ENCODE measurements at places on chromosomes 16 and 17. TPM values are rescaled to one million over a fixed set of nuclear protein-coding genes. Genes with fewer than 3 reads are reported as not detected.

DNA sequence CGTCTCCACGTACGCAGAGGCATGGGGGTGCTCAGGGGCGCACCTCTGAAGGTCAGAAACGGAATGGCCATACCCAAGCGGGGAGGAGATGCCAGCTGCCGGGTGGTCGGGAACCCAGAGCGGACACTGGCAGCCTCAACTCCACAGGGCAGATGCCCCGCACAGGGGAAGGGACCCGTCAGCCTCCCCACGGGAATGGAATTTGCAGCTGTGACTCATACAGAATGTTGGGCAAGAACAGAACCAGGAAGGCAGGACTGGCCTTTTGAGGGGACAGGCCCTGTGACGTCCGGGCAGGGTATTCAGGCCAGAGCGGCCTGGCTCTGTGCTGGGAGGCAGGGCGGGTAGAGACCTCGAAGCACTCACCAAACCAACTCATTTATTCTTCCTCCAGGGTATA, 7.5 kb downstream of the TK1 start:
- no peak for DNase-seq

DNA sequence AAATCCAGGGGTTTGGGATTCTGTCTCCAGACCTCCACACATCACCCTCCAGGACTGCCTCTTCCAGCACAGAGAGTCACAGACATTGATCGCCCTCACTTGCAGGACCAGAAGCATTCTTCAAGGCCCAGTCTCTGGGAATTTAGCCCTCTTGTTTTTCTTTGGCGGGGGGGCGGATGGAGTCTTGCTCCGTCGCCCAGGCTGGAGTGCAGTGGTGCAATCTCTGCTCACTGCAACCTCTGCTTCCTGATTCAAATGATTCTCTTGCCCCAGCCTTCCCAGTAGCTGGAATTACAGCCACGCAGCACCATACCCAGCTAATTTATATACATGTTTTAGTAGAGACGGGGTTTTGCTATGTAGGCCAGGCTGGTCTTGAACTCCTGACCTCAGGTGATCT, 8.5 kb upstream of the ITGAL start:
- no peak for DNase-seq

GRCh38 chr16:88943741-88944140, 33.3 kb downstream of the CBFA2T3 start:
- DNase-seq = no peak

DNA sequence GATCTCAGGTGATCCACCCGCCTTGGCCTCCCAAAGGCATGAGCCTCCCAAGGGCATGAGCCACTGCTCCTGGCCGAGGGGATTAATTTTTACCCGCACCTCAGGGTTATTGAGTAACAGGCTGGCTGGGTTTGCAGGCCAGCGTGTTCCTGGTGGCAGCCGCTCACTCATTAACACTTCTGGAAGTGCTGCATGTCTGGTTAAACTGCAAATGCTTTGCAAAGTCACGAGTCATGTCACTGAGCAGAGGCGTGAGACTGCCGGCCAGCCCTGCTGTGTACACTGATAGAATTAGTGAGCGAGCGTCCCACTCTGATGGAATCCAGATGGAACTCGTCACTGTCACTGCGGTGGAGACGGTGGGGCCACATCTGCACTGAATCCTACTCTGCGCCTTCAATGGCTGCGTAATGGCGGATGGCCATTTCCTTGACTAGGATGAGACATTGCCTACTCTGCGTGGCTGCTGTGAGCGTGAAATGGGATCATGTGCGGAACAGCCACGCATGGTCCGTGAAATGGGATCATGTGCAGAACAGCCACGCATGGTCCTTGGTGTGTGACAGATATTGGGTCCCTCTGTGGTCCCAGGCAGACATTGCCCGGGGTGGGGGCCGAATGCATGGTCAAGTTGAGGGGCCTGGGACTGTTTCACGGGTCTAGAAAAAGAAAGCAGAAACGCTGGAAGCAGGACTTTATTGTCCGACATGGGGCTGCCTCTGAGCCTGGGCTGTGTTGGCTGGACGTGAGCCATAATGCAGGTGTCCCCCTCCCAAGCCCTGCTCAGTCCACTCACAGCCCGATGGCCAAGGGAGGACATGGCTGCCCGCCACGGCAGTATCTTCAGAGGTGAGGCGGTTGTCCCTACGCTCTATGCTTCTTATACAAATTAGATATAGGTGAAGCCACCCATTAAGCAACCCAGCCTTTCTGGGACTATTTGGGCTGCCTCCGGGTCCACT, 740 bp upstream of the SLC5A10 start:
- DNase-seq = peak; percentile 84

GRCh38 chr16:77555791-77556190, 121.0 kb upstream of the ADAMTS18 start:
- peak; percentile 76 for DNase-seq

GRCh38 chr17:44775136-44775837, 16.5 kb downstream of the ADAM11 start:
- peak; percentile 99 for DNase-seq

GRCh38 chr16:27048316-27048715, 18.4 kb upstream of the C16orf82 start:
- no peak for DNase-seq

DNA sequence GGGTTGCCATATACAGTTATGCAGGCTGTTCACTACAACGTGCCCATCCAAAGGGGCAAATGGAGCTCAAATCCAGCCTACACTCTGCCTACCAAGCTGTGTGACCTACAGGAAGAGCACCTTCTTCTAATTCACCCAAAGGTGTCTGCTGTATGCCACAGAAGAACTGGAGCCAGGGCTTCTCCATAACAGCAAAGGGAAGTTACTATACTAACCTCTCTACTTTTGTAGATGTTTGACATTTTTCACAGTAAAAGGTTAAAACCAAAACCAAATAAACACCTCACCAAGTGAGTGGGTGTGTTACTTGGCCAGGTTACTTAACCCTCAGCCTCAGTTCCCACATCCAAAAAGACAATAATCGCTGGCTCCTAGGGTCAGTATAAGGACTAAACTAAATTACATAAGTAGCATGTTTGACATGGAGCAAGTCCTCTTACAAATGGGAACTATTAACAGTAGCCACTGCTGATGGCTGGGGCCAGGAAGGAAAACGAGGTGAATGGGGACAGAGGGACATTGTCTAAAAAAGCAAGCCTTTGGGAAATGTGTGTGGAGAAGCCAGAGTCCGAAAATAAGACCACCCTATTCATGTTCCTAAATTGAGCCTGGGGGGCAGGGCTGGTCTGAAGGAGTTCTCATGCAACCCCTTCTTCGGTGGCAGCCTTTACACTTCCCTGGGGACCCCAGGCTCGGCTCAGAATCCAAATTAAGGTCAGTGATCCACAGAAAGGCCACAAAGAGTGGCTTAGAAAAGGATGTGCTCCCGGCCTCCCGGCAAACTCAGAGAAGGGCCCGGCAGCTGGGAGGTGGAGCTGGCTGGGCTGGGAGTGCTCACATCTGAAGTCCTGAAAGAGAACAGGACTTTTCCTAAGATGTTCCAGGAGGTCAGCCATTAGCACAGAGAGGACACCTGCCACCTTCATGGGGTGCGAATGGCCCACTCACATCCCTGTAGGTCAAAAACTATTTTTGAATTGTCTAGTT, 13.5 kb downstream of the CUEDC1 start:
- DNase-seq = no peak

GRCh38 chr16:11836650-11837244, 14.6 kb downstream of the RSL1D1 start:
- no peak for DNase-seq

- no peak for DNase-seq
Observed at GRCh38 chr17:31673076-31673475, 186.0 kb downstream of the COPRS start.

DNA sequence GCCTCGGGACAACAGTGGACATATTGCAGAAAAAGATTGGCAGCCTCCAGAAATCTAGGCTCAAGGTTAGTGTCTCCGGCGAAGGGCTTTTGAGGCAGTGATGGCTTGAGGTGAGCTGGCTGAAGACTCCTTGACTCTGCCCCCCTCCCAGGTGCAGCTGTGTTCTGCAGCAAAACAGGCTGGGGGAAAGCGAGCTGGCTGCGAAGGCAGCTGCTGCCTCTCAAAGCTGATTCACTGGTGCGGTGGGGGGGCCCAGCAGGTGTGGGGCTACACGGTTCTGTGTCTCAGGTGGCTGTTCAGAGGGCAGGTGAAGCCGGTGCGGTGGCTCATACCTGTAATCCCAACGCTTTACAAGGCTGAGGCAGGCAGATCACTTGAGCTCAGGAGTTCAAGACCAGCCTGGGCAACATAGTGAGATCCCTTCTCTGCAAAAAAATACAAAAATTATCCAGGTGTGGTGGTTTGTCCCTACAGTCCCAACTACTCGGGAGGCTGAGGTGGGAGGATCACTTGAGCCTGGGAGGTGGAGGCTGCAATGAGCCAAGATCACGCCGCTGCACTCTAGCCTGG, 22.9 kb downstream of the C16orf96 start:
- no peak for DNase-seq

- DNase-seq = peak; percentile 80
Observed at GRCh38 chr16:86566966-86567700, 504 bp downstream of the FOXC2 start.

- no peak for DNase-seq
Observed at GRCh38 chr16:51271156-51271701, 120.2 kb upstream of the SALL1 start.

DNA sequence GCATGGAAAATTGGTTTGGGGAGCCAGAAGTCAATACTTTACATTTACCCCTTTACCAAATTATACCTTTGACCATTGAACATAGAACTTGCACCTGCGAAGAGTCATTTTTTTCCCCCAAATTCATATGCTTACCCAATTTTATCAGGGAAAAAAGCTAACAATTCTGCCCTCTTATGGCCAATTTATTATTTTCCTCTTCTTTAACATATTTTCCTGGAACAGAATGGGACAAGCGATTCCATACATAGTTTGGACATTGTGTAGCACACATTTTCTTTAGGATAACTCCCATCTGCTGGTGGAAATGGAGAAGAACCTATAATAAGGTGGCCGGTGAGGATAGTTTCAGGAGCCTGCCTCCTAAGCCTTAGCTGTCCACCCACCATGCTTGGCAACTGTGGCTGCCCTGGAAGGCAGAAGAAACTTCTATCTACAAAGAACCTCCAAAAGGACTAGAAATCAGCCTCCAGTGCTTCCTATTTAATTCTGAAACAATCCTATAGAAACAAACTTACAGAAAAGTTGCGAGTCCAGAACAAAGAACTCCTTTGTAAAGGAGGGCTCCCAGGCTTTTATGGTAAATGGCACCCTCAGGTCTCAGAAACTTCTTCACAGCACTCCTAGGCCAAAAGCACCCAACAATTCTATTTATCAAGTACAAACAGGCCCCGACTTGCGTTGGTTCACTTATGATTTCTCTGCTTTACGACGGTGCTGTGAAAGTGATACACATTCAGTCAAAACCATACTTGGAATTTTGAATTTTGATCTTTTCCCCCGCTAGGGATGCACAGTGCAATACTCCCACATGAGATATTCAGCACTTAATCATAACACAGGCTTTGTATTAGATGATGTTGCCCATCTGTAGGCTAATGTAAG, 64.1 kb upstream of the CACNG4 start:
- DNase-seq = no peak

GRCh38 chr16:53922067-53922806, 218.3 kb downstream of the FTO start:
- DNase-seq = no peak

DNA sequence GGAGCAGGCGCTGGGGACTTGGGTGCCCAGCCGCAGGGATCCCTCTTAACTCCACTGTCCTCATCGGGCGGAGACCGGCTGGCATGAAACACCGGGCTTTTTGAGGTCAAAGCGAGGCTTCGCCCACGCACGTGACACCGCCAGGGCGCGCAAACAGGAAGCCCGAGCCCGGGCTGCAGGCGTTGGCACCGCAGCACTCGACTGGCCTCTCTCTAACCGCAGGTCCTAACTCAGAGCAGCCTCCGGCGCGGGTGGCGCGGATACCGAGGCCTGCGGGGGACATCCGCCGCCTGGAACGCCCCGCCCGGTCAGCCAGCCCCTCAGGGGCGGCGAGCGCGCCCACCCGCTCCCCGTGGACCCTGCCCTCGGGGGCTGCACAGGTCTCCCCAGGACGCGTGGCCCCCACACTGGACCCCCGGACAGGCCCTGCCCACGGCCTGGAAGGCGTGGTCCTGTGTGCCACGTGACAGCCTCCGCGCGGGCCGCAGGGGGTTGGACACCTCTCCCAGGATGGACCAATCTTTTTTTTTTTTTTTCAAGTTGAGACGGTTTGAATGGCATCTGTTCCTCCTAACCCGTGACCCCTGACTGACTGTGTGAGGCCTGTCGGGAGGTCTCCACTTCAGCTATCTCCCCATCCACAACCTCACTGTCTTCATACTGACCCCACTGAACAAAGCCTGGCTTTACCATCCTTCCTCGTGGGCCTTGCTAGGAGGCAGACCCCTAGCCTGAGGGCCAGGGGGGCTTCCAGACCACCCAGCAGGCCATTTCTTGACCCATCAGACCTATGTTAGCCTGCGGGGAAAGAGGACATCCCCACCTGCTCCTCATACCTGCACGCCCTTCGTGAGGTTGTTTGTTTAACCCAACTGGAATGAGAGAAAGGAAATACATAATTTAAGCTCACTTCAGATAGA, 8.4 kb upstream of the SLC47A2 start:
- DNase-seq = peak; percentile 60

GRCh38 chr17:79933863-79934652, 94.8 kb upstream of the CBX4 start:
- DNase-seq = peak; percentile 82

DNA sequence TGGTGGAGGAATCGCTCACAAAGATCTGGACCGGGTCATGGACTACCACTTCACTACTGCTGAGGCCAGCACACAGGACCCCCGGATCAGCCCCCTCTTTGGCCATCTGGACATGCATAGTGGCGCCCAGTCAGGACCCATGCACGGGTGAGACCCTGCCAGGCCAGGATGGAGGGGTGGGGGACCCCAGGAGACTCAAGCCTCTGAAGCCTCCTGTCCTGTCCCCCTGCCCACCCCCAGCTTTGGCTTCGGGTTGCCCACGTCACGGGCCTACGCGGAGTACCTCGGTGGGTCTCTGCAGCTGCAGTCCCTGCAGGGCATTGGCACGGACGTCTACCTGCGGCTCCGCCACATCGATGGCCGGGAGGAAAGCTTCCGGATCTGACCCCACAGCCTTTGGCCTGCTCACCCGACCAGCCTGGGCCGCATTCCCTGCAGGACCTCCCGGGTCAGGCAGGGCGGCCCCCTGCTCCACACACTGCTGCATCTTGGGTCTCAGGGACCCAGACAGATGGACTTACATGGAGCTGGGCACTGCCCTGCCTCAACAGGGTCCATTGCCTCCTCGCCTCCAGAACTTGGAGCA, 3.8 kb downstream of the BCKDK start:
- peak; percentile 74 for DNase-seq

GRCh38 chr17:55056526-55056925, 88.0 kb downstream of the STXBP4 start:
- DNase-seq = no peak

- DNase-seq = no peak
Observed at GRCh38 chr17:78598013-78598471, 20.8 kb upstream of the DNAH17 start.

GRCh38 chr17:77748436-77748835, 210.1 kb upstream of the TNRC6C start:
- no peak for DNase-seq

- peak; percentile 97 for DNase-seq
Observed at GRCh38 chr16:3099732-3100499, 822 bp upstream of the ZSCAN10 start.

OR1F1 gene
- not detected for polyA plus RNA-seq

GP1BA gene
- not detected for polyA plus RNA-seq

SNAI3 gene
- polyA plus RNA-seq = 0.75 TPM

GOSR1 gene
- polyA plus RNA-seq = 16.8 TPM

AOC3 gene
- 15.1 TPM for polyA plus RNA-seq

CSNK2A2 gene
- polyA plus RNA-seq = 26.7 TPM

VAT1L gene
- polyA plus RNA-seq = 4.5 TPM

CRYBA1 gene
- not detected for polyA plus RNA-seq

MMP28 gene
- polyA plus RNA-seq = 10.3 TPM

ALOX15 gene
- not detected for polyA plus RNA-seq

SLC52A1 gene
- 0.90 TPM for polyA plus RNA-seq

ZSCAN10 gene
- not detected for polyA plus RNA-seq
